NCI-H1092 treated with DMSO at 0.1 percent for 48 hours (cell line): ENCODE measurements at places on chromosomes 3 and 15.

GRCh38 chr3:58801541-58801940 lies 135.0 kb upstream of the FAM3D start:
- no peak for DNase-seq

DNA sequence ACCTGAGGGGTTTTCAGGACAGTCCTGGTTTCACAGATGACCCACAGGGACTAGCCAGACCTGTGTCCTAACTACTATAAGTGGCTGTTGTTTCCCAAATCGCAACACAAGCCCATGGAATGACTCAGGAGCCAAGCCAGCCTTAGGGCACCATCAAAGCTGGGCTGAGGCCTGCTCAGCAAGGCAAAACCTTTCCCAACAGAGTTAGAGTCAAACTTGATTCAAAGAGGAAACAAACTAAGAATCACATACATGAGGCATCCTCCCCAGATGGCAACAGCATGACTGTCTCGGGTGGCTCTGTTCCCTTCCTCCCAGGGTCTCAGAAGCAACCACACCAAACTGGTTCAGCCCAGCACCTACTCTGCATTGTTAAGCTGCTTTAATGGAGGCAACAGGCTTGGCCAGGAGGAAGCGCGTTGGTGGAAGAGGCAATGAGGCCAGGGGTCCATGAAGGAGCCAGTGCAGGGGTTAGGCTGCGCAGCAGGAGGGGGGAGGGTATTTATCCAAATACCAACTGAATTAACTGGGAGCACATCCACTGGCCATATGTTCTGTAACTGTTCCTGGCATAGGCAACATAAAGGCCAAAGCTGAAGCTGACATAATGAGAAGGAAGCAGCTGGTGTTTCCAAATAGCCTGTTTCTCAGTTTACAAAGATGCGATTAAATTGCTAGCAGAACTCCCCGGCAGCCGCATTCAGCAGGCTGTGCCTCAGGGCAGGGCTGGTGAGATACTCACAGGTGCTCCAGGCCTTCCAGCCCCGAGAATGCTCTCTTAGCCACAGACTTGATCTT lies 102.4 kb downstream of the LRIG1 start:
- peak; percentile 76 for DNase-seq

- DNase-seq = no peak
Measured at GRCh38 chr3:52053307-52054304, 2.8 kb downstream of the DUSP7 start.

- no peak for DNase-seq
Measured at GRCh38 chr3:111861391-111861790, 2.3 kb downstream of the PHLDB2 start.

GRCh38 chr15:25875566-25875965 lies 12.4 kb upstream of the ATP10A start:
- DNase-seq = no peak

GRCh38 chr15:88529021-88529630 lies 17.4 kb downstream of the DET1 start:
- DNase-seq = no peak

DNA sequence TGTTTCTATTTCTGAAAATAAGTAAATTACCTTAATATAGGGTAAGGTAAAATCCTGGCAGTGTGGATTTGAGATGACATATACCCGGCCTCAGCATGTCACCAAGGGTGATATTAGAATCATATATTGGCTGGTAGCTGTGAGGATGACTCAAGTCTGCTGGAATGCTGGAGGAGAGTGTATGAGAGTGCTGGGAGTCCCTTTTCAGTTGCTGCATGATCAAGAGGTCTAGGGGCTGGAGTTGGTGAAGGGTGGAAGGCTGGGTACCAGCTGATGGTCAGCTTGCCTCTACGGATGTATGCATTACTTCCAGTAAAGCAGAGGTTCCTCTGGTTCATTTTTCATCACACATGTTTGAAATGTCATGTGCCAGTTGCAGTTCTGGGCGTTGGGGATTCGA lies 40.6 kb downstream of the SLC25A26 start:
- no peak for DNase-seq

- no peak for DNase-seq
Measured at GRCh38 chr3:59522550-59522949, 472.7 kb upstream of the CFAP20DC start.

DNA sequence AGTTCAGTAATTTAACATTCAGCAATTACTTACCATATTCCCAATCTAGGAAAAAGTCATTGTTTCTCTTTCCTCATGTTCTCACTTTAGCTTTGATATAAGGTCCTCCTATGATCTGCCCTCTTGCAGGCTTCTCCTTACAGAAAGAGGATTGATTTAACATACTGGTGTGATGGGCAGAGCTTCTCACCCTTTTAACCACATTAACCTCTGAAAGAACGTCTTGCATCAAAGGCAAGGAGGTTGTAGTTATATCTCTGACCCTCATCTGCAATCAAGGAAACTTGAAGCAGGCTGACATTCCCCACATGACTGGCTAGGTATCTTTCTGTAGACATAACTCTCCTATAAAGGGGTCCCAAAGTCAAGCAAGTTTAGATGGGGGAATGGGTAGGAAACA lies 39.5 kb downstream of the BTLA start:
- no peak for DNase-seq

DNA sequence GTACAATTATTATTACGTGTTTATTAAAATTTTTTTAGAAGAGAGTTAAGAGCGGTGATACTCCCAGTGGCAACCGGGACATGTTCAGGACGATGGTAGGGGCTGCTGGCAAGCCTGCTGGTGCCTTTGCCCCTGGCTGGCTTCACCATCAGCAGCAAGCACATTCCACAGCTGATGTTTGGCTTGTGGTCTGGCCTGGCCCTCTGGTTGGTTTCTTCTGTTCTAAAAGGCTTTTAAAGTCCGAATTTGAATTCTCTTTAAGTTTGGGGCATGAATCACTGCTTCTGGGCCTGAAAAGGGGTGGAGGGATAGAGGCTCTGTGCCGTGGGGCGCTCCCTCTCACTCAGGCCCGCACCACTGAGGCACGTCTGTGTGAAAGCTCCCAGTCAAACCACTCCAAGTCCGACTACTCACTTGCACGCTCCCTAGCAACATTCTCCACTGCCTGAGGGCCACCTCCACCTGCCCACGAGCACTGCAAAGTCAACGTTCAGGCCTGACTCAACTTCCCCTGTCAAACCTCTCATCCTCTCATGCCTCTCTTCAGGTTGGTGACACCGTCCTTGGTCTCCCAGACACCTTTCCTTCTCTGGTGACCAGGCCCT lies 10.1 kb downstream of the ITGA11 start:
- no peak for DNase-seq

DNA sequence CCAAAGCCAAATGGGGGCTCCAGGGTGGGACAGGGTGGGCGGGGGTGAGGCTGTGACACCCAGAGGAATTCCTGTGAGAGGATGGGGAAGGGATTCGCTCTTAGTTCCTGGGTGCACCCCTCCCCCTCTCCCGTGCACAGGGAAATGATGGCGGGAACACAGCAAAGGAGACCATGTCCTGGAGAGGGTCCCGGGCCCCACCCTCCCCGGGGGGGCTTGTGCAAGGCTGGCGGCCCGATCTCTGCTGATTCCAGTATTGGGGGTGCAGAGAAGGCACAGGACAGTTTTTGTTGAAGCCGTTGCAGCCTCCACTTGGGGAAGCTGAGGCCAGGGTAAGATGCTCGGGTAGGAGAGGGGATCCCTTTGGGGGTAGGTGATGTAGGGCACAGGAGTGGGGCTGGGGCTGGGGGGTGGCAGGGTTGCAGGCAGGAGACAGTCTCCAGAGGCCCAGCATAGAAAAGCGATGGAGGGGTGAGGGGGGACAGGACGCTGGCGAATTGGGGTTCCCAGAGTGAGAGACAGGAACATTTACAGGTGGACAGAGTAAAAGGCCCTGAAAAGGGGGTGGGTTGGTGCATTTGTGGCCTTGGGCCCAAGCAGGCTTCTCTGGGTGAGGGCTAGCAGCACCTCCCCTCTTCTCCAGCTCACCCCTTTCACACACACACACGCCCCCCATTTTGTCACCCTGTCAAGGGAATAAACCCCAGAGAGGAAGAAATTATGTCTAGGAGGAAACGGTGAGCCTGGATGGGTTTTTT lies 38.5 kb downstream of the HMCES start:
- no peak for DNase-seq

DNA sequence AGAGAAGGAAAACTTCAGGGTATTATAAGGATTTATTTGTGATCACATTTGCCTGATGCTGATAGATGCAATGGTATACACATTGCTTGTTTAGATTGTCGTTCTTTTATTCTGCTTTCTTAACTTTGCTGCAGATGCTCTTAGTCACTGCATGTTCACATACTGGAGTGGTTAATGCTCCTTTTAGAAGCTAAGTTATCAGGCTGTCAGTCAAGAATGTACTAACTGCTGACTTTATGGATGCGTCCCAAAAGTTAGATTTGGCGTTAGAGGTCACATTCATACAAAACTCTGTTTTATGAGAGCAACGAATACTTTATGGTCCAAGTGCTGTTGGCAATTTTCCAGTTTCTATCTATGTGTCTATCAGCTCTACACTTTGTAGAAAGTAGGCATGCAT lies 160.7 kb downstream of the BBX start:
- no peak for DNase-seq

- no peak for DNase-seq
Measured at GRCh38 chr3:27729748-27730611, 7.9 kb upstream of the EOMES start.

DNA sequence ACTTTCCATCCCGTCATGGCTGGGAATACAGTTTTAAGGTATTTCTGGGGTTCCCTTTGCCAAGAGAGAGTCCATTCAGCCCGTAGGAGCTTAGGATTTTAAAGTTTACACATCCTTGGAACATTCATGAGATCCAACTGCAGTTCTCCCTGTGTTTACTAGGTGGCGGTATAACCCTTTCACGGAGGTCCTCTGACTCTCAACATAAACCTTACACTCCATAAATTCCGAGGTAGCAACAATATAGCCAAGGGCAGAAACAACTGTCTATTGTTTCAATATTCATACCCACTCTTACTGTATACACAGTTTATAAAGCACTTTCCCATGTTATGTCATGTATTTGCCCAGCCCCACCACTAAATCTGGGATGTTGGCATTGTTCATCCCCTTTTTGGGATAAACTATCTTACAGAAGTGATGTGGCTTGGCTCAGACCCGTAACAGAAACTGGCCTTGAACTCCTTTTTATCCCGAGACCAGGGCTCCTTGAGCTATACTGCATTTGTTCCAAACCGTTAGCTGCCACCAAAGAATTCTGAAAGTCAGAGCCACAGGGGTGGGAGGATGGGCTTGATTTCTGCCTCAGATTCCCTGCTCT lies 69.2 kb upstream of the COL6A5 start:
- DNase-seq = peak; percentile 20

GRCh38 chr15:55632434-55632833 lies 44.3 kb upstream of the PYGO1 start:
- DNase-seq = no peak

DNA sequence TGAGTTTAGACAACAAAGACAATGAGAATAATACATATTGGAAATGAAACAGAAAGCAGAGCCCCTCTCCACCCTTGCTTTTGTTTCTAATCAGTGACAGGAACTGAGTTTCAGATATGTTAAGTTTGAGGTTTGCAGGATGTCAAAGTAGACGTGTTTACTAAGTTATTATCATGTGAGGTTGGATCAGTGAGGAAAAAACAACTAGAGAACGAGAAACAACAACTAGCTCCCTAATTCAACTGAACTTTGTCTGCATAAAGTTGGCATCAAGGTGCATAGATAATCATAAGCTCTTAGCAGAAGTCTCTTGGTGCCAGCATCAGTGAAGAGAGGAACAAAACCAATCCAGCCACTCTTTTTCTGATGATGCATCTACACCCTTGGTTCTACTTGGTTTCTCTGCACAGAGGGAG lies 491.1 kb upstream of the NR2F2 start:
- no peak for DNase-seq

GRCh38 chr3:3664935-3665334 lies 134.3 kb upstream of the LRRN1 start:
- DNase-seq = no peak

- no peak for DNase-seq
Measured at GRCh38 chr15:78708713-78709260, 67.8 kb upstream of the CHRNB4 start.

- DNase-seq = no peak
Measured at GRCh38 chr3:45272828-45273470, 46.9 kb upstream of the TMEM158 start.

GRCh38 chr15:58463815-58464650 lies 32.2 kb downstream of the LIPC start:
- peak; percentile 13 for DNase-seq

DNA sequence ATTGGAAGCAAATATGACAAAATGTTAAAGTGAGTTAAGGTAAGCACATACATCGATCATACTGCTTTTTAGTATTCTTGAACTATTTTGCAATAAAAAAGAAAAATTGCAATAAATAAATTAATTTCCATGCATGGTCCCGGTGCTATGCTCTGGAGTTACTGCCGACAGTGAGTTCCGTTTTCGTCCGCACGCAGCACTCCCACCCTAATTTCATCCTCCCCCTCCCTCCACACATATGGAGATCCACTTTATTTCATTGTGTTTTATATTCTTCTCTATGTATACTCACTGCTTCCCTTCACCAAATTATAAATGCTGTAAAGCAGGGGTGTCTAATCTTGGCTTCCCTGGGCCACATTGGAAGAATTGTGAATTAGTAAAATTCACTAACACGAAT lies 247.3 kb downstream of the THSD4 start:
- DNase-seq = no peak

DNA sequence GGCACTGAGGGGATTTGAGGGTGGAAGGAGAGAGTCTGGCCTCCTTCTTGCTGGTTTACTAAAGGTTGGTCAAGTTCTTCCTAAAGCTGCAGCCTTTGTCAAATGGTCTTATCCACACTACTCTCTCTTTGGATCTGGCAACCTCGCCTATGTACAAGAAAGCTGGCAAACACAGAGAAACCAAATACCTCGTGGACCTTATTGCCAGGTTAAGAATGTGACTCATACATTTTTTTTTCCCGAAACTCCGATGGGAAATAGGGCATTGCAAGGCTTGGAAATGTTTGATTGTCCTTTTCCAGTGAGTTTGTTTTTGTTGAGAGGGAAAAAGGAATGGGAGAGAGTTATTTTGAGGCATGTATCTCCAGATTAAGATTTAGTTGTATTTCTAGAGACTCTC lies 13.9 kb downstream of the EOMES start:
- DNase-seq = no peak

DNA sequence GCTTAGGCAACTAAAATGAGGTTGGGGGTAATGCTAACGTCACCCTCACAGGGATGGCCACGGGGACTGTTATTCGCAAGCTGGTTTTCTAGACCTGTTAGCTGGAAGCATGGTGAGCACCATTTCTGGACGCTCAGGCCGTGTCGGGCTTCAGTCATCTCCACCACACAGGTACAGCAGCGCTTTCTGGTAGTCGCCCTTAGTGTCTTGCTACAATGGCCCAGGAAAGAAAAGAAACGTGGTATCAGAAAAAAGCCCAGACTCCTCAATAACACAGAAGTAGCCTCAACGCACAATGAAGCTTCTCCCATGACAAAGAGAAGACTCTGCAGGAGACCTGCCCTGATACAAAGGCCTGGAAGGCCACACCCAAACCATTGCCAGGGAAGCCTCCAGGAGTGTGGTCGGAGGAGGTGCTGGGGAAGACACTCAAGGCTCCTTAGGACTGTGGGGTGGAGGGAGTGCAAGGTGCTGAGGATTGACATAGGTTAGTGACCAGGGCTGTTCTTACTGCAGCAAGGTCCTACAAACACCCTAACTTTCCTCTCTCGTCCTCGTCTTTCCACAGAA lies 50.2 kb downstream of the ANXA2 start:
- no peak for DNase-seq

- no peak for DNase-seq
Measured at GRCh38 chr3:169865176-169865767, 4.5 kb downstream of the LRRC31 start.

GRCh38 chr15:52030010-52030409 lies 11.0 kb downstream of the MAPK6 start:
- DNase-seq = no peak

GRCh38 chr3:117017135-117017894 lies 307.7 kb downstream of the TUSC7 start:
- no peak for DNase-seq
